COR-L47 (cell line): ENCODE measurements at places on chromosomes 16 and 17.
A peak's percentile ranks its signal among the peaks of the same experiment; 100 is the strongest.

- no peak for DNase-seq
Observed at GRCh38 chr17:81221371-81221841, 1.4 kb downstream of the CEP131 start.

GRCh38 chr17:4554997-4555799, at the start of gene MYBBP1A:
Gene MYBBP1A, minus strand, starts transcription at chr17:4555384. Its CDS starts 60 bp downstream, at chr17:4555324.
- DNase-seq = peak; percentile 89

DNA sequence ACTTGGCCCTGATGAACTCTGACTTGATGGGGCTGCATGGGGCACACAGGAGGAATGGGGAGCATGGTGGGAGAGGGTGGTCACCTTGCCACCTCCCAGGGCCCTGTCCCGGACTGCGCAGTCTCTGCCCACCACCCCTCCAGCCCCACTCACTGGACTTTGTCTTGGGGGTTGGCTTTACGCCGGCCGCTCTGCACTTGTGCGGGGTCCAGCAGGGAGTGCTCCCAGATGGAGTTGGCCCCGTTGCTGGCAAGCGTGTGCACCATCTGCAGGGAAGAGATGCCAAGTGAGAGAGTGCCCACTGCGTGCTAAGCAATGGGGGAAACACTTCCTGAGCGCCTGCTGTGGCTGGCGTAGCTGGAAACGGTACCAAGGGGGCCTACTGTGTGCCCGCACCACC, 6.7 kb downstream of the GIT1 start:
- DNase-seq = no peak

GRCh38 chr17:1941272-1942065, 83.7 kb downstream of the RTN4RL1 start:
- DNase-seq = no peak

GRCh38 chr16:84475643-84476240, 28.7 kb downstream of the MEAK7 start:
- DNase-seq = no peak

- no peak for DNase-seq
Observed at GRCh38 chr17:31275116-31275515, 21.9 kb downstream of the OMG start.

- DNase-seq = peak; percentile 43
Observed at GRCh38 chr16:67964477-67965131, 3.8 kb downstream of the SLC12A4 start.

DNA sequence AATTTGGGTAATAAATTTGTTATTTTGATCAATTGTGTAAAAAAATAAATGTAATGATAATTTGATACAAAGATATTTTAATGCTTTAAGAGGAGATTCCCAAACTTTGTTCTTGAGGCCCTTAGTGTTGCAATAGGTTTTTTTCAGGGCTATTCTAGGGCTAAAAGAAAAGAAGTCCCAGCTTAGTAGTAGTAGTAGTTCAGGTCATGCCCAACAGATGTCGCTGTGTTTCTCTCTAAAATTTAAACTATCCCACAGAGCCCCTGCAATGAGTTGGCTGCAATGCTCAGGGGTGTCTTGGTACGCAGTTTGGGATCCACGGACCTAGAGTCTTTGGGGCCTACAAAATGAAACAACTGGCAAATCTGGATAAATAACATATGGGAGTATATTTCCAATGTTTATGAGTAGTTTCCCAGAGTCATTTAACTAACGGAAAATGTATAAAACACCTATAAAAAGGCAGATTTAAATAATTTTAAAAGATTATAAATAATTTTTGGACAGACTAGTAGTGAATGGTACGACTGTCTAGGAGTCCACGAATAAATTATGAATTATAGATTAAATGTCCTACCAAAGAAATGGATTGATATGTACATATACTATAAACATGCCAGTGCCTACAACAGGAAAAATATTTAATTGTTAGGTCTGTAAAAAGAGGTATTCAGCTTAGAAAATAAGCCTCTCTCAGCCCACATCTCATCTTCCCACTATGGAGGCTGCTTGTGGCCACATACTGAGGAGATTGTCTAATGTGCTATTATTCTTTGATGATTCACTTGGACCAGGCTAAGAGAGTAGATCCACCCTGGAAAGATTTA, 228.5 kb upstream of the PMFBP1 start:
- DNase-seq = peak; percentile 22

- DNase-seq = peak; percentile 75
Observed at GRCh38 chr16:87853411-87854052, 15.8 kb downstream of the SLC7A5 start.

GRCh38 chr17:17906418-17907215, 65.6 kb downstream of the TOM1L2 start:
- DNase-seq = no peak

DNA sequence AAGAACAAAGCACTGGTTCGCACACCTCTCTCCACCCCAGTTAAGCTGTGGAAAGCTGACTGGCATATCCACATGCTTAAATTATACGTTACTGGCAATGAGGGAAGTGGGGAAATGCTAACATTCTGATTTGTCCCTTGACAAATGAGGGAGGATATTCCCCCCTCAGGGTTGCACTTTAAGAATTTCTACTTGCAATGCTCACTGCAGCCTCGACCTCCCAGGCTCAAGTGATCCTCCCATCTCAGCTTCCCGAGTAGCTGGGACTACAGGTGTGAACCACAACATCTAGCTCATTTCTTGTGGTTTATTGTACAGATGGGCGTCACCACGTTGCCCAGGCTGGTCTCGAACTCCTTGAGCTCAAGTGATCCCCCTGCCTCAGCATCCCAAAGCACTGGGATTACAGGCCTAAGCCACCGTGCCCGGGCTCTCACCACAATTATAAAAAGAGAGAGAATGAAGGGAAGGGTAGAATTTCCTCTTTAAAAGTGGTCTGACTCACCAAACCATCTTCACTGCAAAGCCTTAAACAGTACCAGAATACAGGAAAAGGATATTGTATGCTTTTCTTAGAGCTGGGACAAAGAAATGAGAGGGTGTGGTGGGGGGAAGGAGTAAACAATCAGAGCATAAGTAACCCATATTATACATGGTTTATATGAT, 38.9 kb downstream of the KANSL1 start:
- no peak for DNase-seq

GRCh38 chr17:16943541-16944333, 28.2 kb downstream of the TNFRSF13B start:
- no peak for DNase-seq

- DNase-seq = no peak
Observed at GRCh38 chr17:75182319-75182568, 515 bp downstream of the SUMO2 start.
